ENCODE measurements at places on chromosomes 7 and 10.

DNA sequence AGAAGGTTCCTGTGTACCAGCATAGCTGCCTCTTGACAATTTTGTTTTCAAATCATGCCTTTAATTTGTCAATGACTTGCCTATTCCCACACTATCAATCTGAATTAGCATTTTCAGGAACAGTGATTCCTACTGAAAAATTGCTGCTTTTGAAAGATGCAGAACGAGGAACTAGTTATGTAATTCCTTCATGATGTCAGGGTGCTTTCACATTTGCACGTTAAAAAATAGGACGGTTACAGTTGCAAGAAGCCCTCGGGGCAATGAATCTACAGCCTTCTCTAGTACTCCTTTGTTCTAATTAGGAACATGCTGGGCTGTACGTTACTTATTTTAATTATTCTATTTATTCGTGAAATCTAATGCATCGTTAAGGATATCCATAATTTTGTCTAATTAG is 253.9 kb downstream of the OTUD1 start:
- no peak for DNase-seq

GRCh38 chr10:525565-526315 is 163.7 kb downstream of the DIP2C start:
- no peak for DNase-seq

DNA sequence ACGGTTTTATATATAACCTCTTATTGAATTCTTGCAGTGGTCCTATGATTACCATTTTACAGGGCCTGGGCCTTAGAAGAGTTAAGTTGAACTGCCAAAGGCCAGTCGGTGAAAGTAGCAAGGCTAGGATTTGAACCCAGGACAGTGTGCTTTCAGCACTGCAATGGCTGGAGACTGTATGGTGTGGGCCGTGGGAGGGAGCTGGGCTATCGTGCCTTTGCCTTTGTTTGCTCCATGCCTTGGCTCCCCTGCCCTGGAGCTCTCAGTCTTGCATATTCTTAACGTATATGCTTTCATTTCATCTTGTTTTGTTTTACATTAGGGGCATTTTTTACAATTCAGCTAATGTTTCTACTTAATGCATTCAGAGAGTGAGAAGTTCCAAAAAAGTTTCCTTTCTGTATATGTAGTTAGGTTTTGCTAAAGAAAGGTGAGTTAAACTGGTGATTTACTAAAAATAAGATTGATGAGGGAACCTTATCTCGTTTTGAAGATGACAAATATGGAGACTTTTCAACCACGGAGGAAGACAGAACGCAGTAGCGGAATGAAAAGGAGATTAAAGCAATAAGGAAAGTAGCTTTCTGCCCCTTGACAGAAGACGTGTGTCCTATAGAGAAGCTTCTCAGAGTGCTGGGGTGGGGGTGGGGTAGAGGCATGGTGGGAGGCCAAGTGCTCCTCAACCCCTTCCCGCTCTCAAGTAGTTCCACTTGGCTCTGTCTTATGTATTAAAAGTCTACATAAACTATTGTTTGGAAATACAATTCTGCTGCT is 82.5 kb downstream of the RTKN2 start:
- DNase-seq: no peak

DNA sequence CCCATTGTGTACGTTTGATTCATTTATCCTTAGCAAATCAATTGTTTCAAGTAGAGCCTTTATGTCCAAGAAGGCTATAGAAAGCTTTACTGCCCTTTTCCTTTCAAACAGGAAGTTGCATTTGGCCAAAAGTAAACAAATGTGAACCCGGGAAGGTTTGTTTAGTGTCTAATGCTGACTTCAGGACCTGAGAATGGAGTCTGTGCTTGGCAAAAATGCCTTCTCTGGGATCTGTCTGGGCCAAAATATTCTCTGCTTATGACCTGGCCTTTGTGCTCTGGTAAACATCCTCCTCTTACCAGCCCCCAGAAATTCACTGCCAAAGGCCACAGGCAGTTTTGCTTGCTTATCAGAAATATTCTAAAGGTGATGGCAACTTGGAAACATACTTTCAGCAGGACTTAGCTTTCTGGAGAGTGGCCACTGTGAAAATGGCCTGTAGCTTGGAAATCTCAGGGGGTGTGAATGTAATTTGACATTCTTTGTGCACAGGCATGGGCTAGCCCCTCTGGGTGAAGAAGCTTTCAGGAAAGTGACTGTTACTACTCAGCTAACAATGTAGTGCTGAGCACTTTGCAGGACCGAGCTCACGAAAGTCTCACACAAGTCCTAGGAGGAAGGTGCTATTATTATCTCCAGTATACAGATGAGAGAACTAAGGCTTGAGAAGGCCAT is 199.5 kb downstream of the PTEN start:
- DNase-seq: peak; percentile 54

DNA sequence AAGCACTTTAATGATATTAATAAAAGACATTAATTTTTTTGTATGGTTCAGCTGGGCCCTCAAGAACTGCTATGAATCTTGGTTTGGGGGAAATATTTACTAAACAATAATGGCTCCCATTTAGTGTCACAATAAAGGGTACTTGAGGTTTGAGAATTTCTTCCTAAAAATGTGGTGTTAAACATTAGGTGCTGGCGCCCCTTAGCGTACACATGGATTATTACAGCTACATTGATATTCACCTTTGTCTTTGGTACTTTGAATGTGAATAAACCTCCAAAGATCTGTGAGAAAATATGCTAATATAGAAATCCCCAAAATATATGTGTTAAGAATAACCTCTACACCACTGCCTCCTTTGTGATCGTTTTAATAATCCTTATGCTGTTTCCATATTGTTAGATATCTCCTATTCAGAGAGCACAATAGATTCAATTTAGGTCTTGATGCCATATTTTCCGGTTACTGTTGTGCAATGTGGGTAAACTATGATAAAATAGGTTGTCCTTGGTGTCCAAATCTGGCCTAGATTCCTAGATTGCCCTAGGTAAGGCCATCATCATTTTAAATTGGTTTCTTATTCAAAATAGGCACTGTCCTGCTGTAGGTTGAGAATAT is 161.8 kb upstream of the CACNA2D1 start:
- peak; percentile 73 for DNase-seq

- peak; percentile 91 for DNase-seq
Measured at GRCh38 chr10:3099291-3100092, 32.1 kb downstream of the PFKP start.

GRCh38 chr7:1324028-1324900 is 91.6 kb downstream of the UNCX start:
- no peak for DNase-seq

- DNase-seq: peak; percentile 60
Measured at GRCh38 chr10:21194510-21194993, 297.4 kb upstream of the NEBL start.

DNA sequence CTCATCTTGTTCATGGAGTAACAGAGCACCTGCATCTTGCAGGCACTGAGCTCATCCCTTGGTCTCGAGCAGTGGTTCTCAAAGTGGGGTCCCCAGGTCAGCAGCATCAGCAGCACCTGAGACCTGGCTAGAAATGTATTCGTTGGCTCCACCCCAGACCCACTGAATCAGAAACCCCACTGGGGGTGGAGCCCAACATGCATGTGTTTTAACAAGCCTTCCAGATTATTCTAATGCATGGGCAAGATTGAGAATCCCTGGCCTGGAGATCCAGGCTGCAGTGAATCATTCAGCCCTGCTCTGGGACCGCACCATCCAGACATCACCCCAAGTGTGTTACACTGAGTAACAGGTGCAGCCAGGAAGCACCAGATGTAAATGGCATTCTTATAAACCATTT is 85.1 kb upstream of the PPIF start:
- no peak for DNase-seq

DNA sequence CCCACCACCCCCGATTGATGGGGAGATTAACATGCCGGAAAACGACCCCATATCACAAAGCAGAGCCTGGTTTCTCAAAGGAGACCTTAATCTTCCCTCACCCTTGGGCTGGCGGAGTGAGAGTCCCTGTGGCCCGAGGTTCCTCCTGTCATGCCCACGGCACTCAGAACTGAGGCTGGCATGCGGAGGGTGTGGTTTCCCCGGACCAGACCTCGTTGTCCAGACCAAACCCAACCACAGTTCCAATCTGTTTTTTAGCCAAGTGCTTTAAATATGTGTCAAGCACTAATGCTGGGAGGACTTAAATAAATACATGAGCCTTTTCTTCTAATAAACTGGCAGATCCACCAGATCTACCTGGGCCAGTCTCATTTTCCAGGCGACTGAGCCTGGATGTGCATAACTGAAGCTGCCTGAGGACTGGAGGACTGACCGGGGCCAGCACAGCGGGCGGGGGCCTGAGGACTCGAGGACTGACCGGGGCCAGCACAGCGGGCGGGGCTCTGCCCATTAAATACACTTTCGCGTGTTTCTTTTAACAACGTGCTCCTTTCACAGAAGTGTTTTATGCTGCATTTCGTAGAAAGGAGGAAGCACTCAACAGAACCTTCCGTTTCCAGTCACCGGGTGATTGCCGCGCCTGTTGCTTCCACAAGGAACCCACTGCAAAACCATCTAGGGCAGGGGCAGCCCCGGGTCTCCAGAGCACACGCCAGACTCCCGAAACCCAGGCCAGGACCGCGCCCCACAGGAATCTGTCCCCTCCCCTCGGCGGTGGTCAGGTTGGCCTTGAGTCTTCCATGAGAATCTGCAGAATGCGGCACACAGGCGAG is 334.6 kb downstream of the PTPRN2 start:
- DNase-seq: no peak

DNA sequence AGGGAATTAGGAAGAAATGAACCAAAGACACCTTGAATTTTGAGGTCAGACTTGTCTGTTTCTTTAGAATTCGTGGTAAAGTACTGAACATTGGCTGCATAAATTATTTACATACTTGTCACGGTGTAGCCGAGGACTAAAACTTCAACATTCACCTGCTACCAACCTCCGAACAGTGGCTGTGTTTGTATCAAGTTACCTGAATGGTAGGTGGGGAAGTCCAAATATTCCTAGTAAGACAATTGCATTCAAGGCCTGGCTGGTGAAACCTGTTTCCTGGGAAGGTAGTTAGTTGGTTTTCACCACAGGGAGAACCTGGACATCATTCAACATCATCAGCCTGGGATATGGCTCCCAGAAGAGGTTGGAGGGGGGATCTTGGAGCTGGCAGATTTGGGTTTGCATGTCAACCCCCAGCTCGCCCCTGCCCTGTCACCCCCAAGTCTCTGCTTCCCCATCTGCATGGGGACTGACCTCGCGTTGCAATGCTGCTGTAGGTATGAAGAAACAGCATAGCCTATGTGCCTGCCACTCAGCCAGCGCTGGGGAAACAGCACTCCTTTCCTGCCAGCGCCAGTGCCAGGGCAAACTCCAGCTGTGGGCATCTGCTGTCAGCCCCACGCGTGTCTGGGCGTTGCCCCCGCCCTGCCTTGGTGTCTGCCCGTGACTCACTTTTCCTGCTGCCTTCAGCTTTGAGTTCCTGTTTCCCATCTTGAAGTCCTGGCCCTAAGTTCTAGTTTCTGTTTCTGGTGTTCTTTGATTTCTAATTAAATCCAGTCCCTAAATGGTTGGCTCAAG is 12.7 kb upstream of the LARP4B start:
- DNase-seq: peak; percentile 28

GRCh38 chr10:119807960-119808697 is 64.5 kb downstream of the MCMBP start:
- DNase-seq: peak; percentile 72

GRCh38 chr7:37440738-37441385 is 7.8 kb downstream of the ELMO1 start:
- DNase-seq: no peak

DNA sequence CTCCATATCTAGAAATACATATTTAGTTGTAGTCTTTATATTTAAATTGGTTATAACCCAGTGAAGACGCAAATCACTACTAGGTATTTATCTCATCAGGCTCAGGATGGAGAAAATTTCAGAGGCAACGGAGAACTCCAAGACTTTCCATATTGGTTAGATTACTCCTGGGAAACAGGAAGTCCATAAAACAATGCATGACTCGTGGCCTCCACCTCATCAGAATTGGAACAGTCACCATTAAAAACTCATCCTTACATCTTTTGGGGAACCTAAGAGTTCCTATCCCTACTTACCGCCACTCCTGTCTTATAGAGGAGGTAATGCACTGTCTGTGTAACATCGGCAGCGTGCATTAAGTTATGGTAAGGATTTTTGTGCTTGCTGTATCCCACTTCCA is 177.6 kb downstream of the PPP1R17 start:
- DNase-seq: no peak

- DNase-seq: peak; percentile 42
Measured at GRCh38 chr7:139767561-139767982, 10.2 kb downstream of the HIPK2 start.

DNA sequence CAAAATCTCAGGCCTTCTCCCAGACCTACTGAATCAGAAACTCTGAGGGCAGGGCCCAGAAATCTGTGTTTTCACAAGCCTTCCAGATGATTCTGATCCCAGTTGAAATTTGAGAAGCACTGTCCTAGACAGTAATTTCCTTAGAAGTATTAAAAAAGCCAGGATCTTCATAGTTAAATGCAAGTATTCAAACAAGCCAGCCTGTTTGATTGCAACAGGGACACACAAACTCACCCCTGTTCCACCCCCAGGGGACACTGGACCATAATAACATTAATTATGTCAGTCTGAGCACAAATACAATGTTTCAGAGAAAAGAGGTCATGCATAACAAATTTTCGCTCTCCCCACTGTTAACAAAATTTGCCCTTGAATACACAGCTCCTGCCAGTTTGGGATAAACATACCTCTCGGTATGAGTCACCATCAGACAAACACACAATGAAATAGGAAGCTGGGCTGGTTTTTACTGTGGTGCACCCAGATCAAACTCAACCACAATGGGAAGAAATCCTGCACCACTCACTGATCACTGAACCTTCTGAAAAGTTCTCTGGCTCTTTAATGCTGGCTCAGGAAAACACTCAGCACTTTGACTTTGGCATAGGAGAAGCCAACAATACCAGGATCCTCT is 34.3 kb downstream of the ABLIM1 start:
- peak; percentile 78 for DNase-seq

- no peak for DNase-seq
Measured at GRCh38 chr10:27741173-27742091, 4.2 kb downstream of the MKX start.

- DNase-seq: peak; percentile 93
Measured at GRCh38 chr7:84336303-84336702, 141.7 kb upstream of the SEMA3A start.

DNA sequence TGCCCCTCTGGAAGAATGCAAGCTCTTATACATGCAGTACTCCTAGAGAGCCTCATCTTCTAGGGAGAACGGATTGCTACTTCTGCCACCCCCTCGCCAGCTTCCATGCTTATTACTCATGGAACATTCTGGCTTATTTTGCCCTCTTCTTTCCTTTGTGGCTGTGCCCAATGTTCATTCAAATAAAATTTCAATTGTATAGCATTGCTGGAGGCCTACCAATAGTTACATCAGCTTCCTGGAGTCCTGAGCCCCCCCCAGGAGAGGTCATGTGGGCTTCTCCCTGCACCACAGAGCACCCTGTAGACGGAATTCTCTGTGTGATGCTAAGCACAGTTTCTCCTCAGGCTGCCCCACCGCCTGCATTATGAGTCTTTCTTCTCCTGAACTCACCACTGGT is 1094.0 kb downstream of the KCNMA1 start:
- DNase-seq: peak; percentile 74

DNA sequence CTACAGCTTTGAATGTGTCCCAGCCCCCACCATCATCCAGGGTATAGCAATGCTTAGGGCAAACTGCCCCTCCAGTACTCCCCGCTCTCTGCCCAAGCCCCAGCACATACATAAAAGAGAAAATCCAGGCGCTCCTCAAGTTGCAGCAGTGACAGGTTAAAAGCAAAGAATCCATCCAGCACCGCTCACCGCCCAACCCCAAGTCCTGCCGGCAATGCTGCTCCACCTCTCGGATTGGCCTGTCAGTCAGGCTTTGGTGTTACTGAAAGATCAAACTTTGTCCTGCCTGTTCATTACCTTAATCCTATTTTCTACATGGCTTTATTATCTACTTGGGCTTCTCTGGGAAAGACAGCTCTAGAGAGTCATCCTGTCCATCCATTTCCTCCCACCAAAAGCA is 31.9 kb downstream of the DPCD start:
- no peak for DNase-seq
